ENCODE measurements at places on chromosomes 2 and 18. TPM values are rescaled to one million over a fixed set of nuclear protein-coding genes. Genes with fewer than 3 reads are reported as not detected.

TTN gene
- total RNA-seq = 0.53 TPM

WNT10A gene
- total RNA-seq = not detected

SAG gene
- total RNA-seq = 0.03 TPM

RSAD2 gene
- not detected for total RNA-seq

C2orf78 gene
- total RNA-seq = 0.06 TPM

ALPP gene
- not detected for total RNA-seq

OSBPL6 gene
- 14.8 TPM for total RNA-seq

SERPINB10 gene
- not detected for total RNA-seq

SERPINB5 gene
- not detected for total RNA-seq

CFAP53 gene
- total RNA-seq = 0.36 TPM

PTMA gene
- 2,102 TPM for total RNA-seq

CAPN14 gene
- 0.04 TPM for total RNA-seq

ALPI gene
- total RNA-seq = not detected

C1D gene
- 66.6 TPM for total RNA-seq

CYB5A gene
- total RNA-seq = 28.2 TPM

RESP18 gene
- total RNA-seq = not detected

ZEB2 gene
- total RNA-seq = 72.9 TPM

ABCG8 gene
- not detected for total RNA-seq

CYP27C1 gene
- total RNA-seq = 3.8 TPM

KRCC1 gene
- 33.9 TPM for total RNA-seq

TMEM169 gene
- total RNA-seq = 17.9 TPM

FOXI3 gene
- 0.51 TPM for total RNA-seq

FBXO48 gene
- 2.9 TPM for total RNA-seq

ANKAR gene
- 5.0 TPM for total RNA-seq

SMPD4 gene
- total RNA-seq = 23.6 TPM

MALL gene
- 1.4 TPM for total RNA-seq

CNOT9 gene
- total RNA-seq = 87.1 TPM

SNRNP27 gene
- total RNA-seq = 131 TPM

HOXD8 gene
- total RNA-seq = not detected

CYS1 gene
- 0.56 TPM for total RNA-seq

TOGARAM2 gene
- 0.62 TPM for total RNA-seq

IL18RAP gene
- not detected for total RNA-seq

EML4 gene
- 167 TPM for total RNA-seq

PARD6G gene
- 21.8 TPM for total RNA-seq

ACADL gene
- 0.09 TPM for total RNA-seq

EMILIN1 gene
- total RNA-seq = 5.1 TPM

ST6GAL2 gene
- 12.8 TPM for total RNA-seq

MC2R gene
- not detected for total RNA-seq

ATP9B gene
- 33.5 TPM for total RNA-seq

LIMS1 gene
- 30.8 TPM for total RNA-seq

ANKRD23 gene
- total RNA-seq = 10.8 TPM

DHRS9 gene
- not detected for total RNA-seq

KCNG2 gene
- total RNA-seq = 0.99 TPM

RGPD3 gene
- total RNA-seq = 0.07 TPM

GAREM2 gene
- 15.1 TPM for total RNA-seq

All from neural progenitor cell (in vitro differentiated cells).